ENCODE measurements at places on chromosomes 4 and X.

DNA sequence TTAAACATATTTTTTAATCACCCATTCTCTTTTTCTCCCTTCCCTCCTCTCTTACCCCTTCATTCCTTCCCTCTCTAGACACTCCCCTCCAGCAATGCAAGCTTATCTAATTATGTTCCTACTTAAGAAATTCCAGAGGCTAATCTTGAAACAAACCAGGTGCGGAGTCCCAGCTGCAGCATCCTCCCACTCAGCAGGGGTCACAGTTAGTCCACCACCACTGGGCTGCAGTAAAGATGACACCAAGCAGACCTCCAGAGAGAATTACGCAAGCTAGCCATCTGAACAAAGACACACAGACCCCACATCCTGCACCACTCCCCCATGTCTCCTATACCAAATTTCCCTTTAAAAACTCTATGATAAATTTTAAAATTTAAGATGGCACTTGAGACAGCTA, 13.9 kb upstream of the SEC24B start:
- no peak for DNase-seq

GRCh38 chrX:47595716-47596251, 13.5 kb downstream of the TIMP1 start:
- DNase-seq = no peak

- no peak for DNase-seq
Measured at GRCh38 chr4:106507440-106507839, 138.9 kb upstream of the GIMD1 start.

GRCh38 chrX:153669901-153670731, 3.5 kb downstream of the PNCK start:
- no peak for DNase-seq

GRCh38 chrX:22383988-22384387, 111.3 kb downstream of the CBLL2 start:
- no peak for DNase-seq

- no peak for DNase-seq
Measured at GRCh38 chr4:40626183-40626990, 3.3 kb downstream of the RBM47 start.

DNA sequence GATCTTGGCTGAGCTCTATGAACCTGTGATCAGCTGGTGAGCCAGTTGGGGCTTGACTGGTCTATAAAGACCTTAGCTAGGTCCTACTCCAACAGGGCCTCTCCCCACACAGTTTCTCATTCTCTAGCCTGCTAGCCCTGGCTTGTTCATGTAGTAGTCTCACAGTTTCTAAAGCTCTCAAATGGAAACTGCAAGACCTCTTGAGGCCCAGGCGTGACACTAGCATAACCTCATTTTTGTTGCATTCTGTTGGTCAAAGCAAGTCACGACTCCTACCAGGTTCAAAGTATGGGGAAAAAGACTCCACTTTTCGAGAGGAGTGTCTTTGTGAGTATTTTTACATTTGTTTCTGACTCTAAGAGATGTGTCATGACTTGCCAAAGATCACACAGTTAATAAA, 50.9 kb downstream of the CEP44 start:
- no peak for DNase-seq

DNA sequence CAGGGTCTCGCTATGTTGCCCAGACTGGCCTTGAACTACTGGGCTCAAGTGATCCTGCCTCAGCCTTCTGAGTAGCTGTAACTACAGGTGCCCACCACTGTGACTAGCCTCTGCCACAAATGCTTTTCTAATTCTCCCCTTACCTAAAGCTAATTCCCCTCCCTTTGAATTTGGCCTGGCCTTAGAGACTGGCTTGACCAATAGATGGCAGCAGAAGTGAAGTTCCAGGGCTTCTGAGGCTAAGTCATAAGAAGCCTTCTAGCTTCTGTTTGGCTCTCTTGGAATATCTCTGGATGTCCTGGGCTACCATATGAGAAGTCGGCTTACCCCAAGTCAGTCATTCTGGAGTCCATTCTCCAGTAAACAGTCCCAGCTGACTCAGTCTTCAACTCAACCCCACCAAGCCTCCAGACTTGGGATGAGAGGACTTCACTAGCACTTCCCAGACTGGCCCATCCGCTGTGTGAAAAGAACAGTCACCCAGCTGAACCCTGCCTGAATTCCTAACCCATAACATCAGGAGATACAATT, 61.0 kb downstream of the HPRT1 start:
- peak; percentile 49 for DNase-seq

- no peak for DNase-seq
Measured at GRCh38 chr4:168737806-168738172, 240.9 kb downstream of the PALLD start.

GRCh38 chrX:19172741-19173140, 50.5 kb upstream of the ADGRG2 start:
- no peak for DNase-seq

DNA sequence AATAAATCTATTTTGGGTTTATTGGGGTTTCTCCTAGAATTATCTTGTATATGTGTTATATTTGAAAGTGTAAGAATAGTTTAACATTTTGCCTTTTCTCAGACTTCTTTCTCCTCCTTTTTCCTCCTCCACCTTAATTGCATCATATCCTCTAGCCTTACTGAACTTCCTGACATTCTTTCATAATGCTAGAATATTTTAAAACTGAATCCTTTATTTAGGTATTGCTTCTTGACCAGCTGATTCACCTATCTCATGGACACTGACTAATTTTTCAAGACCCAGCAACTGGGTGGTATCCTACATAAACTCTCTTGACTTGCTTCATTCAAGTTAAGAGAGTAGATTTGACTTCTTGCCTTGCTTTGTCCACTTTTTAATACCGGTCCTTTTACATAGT, 1508.9 kb downstream of the STIM2 start:
- DNase-seq = no peak

DNA sequence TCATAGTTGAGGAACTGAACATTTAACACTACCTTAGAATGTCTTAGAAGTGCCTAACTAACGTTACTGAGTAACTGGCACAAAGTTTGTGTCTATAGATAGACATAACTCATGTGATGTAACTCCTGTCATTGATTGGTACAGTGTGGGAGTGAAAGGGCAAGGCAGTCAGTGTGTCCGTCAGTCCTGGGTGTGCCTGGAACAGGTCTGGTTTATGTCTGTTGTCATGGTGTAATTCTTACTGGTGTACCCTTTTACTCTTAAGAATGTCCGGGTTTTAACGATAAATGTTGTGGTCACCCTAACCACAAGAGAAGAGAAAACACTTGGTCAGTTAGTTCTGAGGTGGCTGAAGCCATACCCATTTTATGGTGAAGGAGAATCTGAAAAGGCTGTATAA, 93.1 kb upstream of the ESX1 start:
- DNase-seq = no peak

DNA sequence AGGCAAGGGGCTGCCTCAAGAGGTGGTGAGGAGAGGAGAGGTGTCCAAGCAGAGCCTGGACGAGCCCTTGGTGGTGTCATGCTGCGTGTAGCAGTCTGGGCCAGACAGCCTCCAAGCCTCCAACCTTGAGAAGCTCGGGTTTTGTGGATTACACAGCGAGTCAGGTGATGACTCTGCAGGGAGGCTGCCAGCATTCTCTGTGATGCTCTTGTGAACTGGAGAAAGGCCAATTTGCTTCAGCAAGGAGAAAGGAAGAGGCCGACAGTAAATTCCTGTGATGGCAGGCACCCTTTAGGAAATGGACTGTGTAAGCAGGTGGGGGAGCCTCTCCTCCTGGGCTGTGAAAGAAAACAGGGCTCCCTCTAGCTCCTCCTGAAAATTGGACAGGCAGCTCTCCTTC, 36.0 kb upstream of the CD99L2 start:
- DNase-seq = no peak

DNA sequence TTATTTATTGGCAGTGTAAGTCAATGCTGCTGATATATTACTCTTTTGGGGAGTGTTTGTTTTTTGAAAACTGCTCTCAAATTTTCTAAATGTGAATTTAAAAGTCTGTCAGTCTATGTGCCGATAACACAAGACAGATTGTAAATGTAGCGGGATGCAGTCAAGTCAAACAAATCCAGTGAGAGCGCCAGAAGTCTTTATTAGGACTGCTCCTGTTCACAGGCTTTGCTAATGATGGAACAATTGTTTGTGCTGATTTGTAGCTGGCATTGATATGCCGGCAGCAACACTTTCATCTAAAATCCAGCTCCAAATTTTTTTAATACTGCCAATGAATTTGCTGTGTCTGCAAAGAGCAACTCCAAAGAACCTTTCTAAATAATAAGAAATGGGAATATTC, 78.7 kb upstream of the TET2 start:
- DNase-seq = no peak

DNA sequence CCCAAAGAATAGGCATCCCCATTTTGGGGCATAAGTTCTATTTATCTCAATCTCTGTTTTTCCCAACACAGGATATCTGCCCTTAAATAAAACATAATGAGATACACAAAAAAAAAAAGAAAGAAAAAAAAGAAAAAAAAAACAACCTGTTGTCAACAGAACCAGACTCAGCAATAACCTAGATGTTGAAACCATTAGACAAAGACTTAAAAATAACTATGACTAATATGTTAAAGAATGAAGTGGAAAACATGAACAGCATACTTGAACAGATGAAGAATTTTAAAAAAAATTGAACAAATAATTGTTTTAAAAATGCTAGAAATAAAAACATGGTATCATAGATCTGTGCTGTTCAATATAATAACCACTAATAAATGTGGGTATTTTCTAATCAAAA, 93.4 kb upstream of the RXFP1 start:
- no peak for DNase-seq

- DNase-seq = no peak
Measured at GRCh38 chr4:78863991-78864390, 75.2 kb downstream of the PAQR3 start.

- no peak for DNase-seq
Measured at GRCh38 chr4:1072830-1073446, 40.4 kb downstream of the RNF212 start.

DNA sequence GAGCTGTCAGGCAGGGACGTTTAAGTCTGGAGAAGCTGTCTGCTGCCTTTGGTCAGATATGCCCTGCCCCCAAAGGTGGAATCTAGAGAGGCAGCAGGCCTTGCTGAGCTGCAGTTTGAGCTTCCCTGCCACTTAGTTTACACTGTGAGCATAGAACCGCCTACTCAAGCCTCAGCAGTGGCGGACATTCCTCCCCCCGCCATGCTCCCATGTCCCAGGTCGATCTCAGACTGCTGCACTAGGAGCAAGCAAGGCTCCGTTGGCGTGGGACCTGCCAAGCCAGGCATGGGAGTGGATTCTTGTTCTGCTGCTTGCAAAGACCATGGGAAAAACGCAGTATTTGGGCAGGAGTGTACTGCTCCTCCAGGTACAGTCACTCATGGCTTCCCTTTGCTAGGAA, 24.3 kb downstream of the PLK4 start:
- no peak for DNase-seq

GRCh38 chr4:26819478-26820095, 41.1 kb upstream of the STIM2 start:
- no peak for DNase-seq

DNA sequence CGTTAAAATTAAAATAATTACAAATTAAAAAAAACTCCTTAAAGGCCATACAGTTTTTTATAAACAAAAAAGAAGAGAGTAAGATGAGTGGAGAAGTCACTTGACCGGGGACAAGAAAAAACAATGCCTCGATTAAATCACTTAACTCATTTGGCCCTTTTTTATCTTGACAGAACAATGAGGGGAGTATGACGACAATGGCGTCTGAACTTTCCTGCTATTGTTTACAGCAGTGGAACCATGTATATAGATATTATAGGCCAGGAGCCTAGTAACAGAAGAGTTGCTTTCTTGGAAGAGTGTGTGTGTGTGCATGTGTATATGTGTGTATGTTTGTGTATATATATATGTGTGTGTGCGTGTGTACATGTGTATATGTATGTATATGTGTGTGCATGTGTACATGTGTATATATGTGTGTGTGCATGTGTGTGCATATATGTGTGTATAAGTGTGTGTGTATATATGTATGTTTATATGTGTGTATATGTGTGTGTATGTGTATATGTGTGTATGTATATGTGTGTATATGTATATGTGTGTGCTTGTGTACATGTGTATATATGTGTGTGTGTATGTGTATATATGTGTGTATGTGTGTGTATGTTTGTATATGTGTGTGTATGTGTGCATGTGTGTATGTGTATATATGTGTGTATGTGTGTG, 153.4 kb upstream of the FAT1 start:
- DNase-seq = no peak

Data from SW 1271 (cell line).